A549 (cell line): ENCODE measurements at places on chromosomes 2 and 18. TPM values are rescaled to one million over a fixed set of nuclear protein-coding genes. Genes with fewer than 3 reads are reported as not detected.

Gene PSD4
- 13.9 to 21.6 TPM (median 21.1 TPM) in 3 replicates for polyA plus RNA-seq

Gene ZNF236
- polyA plus RNA-seq: 2.6 to 2.9 TPM (median 2.7 TPM) in 3 replicates

Gene PTCD3
- 181 to 226 TPM (median 200 TPM) in 3 replicates for polyA plus RNA-seq

Gene EDAR
- polyA plus RNA-seq: 0.03 to 0.05 TPM (median 0.04 TPM) in 3 replicates

Gene TTN
- polyA plus RNA-seq: not detected in 3 replicates

Gene TNFAIP6
- polyA plus RNA-seq: 2.9 to 4.5 TPM (median 4.1 TPM) in 3 replicates

GRCh38 chr2:15730545-15731212 is 139.0 kb downstream of the DDX1 start:
- DNase-seq: peak; percentile 85

GRCh38 chr2:240325016-240326007 is 110.2 kb upstream of the GPC1 start:
- DNase-seq: no peak

DNA sequence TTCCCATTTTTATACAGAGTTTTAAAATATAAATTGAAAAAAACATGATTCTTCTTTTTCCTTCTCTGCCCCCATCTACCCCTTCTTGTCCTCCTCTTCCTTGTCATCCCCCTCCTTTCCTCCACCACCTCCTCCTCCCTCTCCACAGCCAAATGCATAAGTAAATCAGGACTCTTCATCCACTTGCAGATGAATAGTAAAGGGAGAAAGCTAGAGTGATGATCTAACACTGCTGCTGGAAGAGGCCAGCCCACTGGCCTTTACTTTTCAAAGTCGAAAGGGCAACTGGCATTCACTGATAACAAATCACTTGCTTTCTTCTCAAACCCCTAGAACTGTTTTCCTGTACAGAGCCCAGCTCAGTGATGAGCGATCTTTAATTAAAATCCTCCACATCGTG is 205.8 kb downstream of the PDE1A start:
- DNase-seq: no peak

DNA sequence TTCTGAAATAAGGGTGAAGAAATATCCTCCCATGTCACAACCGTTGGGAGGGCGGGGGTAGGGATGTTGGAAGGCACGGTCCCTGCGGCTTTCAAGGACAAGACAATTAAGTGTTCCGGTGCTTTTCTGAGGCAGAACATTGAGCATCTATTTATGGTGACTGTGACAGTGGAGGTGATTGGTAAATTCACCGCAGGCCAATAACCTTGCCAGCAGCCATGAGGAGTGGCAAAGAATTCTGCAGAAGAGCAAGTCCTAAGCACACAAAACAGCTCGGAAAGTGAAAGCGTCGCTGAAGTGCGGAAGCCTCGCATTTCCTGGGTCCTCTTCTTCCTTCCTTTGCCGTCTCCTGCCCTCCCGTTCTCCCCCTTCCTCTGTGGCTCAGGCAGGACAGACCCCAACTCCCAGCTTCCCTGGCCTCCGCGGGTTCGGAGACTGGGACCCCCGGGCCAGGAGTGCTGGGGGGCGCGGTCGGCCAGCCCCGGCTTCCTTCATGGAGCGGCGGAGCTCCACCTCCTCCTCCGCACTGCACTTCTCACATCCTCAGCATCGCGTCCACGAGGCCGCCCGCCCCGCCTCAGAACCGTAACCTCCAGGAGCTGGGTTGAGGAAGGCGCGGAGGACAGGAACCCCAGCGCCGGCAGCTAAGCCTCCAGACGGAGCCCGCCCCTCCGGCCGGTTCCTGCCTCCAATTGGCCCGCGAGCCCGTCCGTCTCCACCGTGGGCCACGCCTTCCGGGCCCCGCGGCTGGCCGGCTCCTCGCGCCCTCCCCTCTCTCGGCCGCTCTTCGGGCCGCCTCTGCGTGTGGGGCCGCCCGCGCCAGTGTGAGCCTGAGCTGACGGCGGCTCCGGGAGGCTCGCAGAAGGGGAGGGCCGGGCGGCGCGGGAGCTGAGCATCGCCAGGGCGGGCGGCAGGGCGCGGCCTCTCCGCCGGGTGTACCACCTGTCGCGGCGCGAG is at the start of gene ME2:
Gene ME2 (plus strand): TSS at position 774 of the 957 bp plus-strand sequence. CDS start 16,703 bp downstream, outside the sequence.
- peak; percentile 74 for DNase-seq

DNA sequence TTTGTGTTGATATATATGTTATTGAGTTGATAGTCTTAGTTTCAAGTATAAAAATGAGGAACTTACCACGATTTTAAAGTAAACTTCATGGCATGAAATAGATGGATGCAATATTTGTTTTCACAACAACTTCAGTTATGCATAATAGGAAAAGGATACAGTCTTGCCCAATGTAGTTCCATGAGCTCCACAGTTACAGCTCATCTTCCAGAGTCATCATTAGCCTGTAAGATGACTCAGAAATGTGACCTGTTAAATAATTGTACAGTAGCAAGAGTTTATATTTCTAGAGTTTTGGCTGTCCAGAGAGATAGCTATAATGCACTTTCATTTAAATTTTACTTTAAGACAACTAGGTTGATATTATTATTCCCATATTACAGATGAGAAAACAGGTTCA is 80.9 kb upstream of the ARHGAP28 start:
- DNase-seq: no peak

DNA sequence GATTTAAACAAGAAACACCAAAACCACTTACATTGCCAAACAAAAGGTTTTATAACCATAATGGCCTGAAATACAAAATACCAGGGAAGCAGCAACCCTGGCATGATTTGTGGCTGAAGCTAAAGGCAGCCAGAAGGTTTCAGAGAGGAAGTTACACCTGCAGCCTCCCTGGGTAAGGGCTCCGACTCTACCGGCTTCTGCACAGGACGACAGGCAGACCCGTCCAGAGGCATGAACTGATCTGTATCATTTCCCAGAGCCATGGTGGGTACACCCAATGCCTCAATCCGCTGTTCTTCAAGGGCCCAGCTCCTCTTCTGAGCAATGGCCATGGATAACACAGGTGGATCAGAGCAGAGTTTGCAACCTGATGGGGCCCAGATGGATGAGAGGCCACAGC is 71.6 kb downstream of the PXDN start:
- no peak for DNase-seq

DNA sequence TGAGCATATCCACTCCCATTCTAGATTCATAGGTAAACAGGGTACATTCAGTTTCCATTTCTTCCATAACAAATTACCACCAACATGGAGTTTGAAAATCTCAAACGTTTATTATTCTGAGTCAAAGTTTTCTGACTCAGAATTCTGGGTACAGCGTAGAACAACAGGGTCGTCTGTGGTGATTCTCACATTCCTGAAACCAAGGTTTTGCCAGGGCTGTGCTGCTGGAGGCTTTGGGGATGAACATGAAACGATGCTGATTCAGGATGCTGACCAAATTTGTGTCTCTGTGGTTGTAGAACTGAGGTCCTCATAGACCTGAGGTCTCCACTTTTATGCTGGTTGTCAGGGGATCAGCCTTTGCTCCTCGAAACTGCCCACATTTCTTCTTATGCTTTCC is 255.7 kb downstream of the DSEL start:
- no peak for DNase-seq

GRCh38 chr2:71798266-71799012 is 345.1 kb downstream of the DYSF start:
- DNase-seq: peak; percentile 74

DNA sequence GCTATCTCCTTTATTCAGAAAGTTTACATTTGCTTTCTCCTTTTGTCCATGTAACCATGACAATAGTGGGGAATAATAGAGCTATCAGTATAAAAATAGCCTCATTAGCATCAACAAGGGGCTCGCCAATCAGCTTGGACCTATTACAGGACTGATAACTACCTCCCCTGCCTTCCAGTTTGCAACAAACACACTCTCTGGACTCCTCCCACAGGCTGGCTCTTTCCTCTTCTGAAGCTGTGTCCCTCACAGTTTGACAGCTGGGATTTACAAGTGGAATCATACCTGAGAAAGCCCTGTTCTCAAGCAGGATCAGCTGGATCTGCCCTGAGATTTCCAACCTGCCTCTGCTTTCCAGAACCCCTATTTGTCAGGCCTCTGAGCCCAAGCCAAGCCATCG is 162.5 kb downstream of the GRB14 start:
- no peak for DNase-seq

GRCh38 chr2:25131567-25132298 is 36.6 kb downstream of the POMC start:
- no peak for DNase-seq

DNA sequence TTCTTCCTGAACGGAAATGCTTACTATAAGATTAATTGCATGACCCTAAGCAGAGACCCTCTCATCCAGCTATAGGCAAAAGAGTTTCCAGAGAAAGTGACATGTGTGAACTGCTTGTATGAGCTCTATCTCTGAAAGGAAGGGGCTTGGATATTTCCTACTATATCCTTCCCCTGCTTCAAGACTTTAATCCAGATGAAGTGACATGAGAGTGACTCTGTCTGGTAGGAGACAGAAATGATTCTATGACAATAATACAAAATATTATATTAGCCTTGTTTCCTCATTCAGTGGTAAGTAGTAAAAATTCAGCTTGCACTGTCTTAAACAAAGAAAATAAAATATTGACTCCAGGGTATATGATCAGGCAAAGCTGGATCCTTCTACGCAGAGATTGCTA is 37.5 kb downstream of the NABP1 start:
- no peak for DNase-seq

DNA sequence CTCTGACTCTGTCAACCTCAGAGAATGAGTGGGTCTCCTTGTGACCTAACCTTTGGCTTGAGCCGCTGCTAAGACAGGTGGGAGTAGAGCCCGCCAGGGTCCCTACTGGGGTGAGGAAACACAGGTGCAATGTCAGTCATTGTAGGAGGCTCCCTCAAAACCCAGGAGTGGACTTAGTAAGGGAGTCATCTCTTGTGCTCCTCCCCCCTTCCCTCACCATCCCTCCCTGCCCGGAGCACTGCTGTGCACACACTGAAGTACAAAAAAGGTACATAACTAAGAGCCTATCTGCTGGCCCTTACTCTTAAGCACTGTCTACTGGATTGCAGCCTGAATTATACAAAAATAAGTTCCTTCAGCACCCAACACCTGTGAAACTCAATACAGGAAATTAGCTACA is 77.2 kb downstream of the MYO3B start:
- no peak for DNase-seq

DNA sequence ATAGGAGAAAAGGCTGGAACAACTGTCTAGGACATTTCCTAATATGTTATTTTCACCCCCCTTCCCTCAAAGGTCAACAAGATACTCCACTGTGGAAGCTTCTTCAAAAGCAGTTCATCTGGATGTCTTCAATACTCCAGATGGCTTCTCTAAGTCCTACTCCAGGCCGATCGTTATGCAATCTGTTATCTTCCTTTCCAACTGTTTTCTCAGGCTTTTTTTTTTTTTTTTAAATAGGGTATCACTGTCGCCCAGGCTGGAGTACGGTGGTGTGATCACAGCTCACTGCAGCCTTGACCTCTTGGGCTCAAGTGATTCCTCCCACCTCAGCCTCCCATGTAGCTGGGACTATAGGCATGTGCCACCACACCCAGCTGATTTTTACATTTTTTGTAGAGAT is 26.3 kb downstream of the ATP8B1 start:
- no peak for DNase-seq

GRCh38 chr2:238130111-238130695 is 8.3 kb upstream of the KLHL30 start:
- no peak for DNase-seq

GRCh38 chr18:75390854-75391253 is 36.6 kb downstream of the SMIM21 start:
- DNase-seq: no peak
